ENCODE measurements at places on chromosomes 7 and 10. TPM values are rescaled to one million over a fixed set of nuclear protein-coding genes. Genes with fewer than 3 reads are reported as not detected.

PANK1 gene
- total RNA-seq = 0.69 TPM

FANK1 gene
- 0.96 TPM for total RNA-seq

H2BK1 gene
- total RNA-seq = 2.6 TPM

HKDC1 gene
- total RNA-seq = 0.80 TPM

EN2 gene
- total RNA-seq = not detected

FKBP6 gene
- not detected for total RNA-seq

TFR2 gene
- total RNA-seq = 2.6 TPM

GPR26 gene
- total RNA-seq = not detected

MMD2 gene
- not detected for total RNA-seq

FAM13C gene
- not detected for total RNA-seq

AKR1D1 gene
- not detected for total RNA-seq

ASL gene
- total RNA-seq = 18.6 TPM

DNA sequence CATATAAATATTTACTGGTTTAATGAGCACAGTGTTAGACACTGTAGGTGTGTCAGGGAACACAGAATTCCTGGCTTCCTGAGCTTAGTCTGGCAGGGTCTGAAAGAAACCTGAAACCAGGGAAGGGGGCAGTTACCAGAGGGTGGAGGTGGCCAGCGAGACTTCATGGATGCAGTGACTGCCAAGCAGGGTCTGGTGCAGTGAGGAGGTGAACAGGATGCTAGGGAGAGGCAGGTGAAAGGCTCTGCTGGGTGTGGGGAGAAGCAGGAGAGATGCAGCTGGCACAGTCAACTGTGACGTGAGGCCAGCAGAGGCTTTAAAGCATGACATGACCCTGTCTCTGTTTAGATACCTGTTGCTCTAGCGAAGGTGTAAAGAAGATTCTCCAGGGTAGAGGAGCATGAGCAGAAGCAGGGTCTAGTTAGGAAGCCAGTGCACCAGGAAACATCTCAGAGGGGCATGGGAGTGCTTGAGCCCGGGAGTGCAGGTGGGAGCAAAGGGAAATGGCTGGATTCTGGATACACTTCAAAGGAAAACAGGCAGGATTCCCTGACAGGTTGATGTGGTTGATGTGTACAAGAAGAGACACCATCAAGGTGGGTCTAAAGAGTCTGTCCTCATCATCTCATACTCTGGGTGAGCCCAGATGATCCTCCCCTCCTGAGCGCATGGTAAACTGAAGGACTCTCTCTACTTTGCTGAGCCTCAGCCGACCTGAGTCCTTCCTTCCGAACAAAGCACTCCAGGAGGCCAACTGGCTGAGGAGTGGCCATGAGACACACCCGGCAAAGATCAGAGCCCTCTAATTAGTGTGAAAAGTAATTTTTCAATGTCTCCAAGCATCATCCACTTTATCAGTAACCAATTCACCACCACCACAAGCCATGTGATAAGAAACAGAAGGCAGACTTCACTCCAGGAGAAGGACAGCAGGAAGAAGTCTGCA, 186.8 kb downstream of the COBL start:
- no peak for DNase-seq

- no peak for DNase-seq
These were observed 24.2 kb downstream of the MICALL2 start for GRCh38 chr7:1434891-1435670.

- DNase-seq = no peak
These were observed 137.3 kb downstream of the TCF7L2 start for GRCh38 chr10:113087165-113088029.

DNA sequence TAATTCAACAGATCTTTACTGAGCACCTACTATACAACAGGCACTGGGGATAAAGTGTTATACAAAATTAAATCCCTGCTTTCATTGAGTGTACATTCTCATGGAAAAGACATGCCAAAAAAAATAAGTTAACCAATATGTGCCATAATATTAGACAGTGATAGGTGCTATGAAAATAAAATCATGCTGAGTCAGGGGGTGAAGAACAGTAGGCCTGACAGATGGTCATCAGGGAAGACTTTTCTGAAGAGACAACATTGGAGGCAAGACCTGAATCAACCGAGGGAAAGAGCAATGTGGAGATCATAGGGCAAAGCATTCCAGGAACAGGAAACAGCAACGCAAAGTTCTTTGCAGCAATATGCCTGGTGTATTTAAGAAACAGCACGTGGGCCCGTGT, 135.5 kb downstream of the C1GALT1 start:
- no peak for DNase-seq

GRCh38 chr10:133465191-133465949, 11.6 kb downstream of the SCART1 start:
- no peak for DNase-seq

GRCh38 chr10:125060826-125061556, 99.4 kb downstream of the CTBP2 start:
- peak; percentile 9 for DNase-seq

GRCh38 chr7:4109481-4110110, 572.5 kb upstream of the FOXK1 start:
- no peak for DNase-seq

DNA sequence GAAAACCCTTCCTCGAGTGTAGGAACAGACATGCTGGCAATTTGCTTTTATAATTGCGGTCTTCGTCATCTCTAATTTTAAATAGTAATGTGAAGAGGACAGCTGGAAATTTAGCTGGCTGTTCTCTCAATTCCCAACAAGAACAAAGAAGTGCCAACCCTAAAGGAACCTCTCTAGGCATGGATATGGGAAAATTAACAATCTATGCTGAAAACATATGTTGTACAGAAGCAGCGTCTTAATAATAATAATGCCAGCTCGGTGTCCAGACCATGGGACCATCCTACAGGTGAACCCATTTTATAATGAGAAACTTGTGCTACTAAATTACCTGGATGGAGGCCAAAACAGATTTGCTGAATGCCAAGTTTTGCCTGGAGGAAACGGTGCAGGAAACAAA, 641.4 kb upstream of the MGMT start:
- DNase-seq = no peak

GRCh38 chr7:107989618-107990373, 13.2 kb downstream of the LAMB1 start:
- DNase-seq = no peak

GRCh38 chr10:70791386-70792039, 6.3 kb upstream of the TBATA start:
- no peak for DNase-seq

GRCh38 chr10:3468919-3469638, 296.5 kb upstream of the PITRM1 start:
- no peak for DNase-seq

DNA sequence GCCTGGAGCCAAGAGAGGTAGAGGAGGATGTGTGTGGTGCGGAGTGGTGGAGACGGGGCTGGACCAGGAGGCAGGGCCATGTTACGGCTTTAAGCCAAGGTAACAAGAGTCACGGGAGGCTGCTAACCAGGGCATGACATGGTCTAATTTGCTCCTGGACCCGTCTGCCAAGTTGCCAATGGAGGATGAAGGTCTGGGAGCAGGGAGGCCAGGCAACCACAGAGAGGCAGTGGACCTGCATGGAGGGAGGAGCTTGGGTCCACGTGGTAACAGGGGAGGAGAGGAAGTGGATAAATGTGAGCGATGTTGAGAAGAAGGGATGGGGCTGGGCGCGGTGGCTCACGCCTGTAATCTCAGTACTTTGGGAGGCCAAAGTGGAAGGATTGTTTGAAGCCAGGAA, 31.0 kb downstream of the SRRM3 start:
- DNase-seq = no peak

GRCh38 chr10:51082857-51083256, 8.6 kb downstream of the PRKG1 start:
- DNase-seq = no peak

GRCh38 chr10:51029172-51029641, 45.1 kb upstream of the PRKG1 start:
- DNase-seq = no peak

DNA sequence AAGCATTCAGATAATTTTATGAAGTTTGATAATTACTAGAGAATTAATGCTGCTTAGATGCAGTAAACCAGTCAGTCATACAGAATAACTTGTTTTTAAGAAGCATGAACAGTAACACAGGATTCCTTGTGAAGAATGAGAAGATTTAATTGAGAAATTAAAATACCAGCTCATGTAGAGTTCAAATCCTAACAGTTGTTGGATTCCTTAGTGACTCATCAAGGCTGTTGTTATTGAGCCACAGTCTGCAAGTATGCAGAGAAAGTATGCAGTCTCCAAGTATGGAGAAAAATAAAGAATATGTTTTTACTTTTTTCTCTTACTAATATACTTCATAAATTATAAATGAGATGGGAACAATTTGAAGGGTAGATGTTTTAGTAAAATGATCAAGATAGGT, 30.2 kb upstream of the CYP26C1 start:
- no peak for DNase-seq

DNA sequence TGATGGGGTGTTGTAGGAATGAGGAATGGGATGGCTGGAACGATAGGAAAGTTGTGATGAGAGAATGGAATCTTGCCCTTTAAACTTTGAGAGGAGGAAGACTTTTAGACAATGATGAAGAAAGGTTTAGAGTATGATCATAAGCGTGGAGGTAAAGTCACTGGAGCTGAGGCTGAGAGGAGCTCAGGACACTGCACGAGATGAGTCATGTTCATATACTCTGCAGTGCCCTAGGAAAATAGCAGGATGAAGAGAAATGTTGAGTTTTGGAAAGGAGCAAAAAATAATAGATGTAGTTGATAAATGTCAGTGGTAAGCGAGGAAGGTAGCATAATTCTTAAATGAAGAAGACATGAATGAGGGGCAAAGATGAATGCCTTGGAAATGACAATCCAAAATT, 28.3 kb upstream of the CUL1 start:
- no peak for DNase-seq

DNA sequence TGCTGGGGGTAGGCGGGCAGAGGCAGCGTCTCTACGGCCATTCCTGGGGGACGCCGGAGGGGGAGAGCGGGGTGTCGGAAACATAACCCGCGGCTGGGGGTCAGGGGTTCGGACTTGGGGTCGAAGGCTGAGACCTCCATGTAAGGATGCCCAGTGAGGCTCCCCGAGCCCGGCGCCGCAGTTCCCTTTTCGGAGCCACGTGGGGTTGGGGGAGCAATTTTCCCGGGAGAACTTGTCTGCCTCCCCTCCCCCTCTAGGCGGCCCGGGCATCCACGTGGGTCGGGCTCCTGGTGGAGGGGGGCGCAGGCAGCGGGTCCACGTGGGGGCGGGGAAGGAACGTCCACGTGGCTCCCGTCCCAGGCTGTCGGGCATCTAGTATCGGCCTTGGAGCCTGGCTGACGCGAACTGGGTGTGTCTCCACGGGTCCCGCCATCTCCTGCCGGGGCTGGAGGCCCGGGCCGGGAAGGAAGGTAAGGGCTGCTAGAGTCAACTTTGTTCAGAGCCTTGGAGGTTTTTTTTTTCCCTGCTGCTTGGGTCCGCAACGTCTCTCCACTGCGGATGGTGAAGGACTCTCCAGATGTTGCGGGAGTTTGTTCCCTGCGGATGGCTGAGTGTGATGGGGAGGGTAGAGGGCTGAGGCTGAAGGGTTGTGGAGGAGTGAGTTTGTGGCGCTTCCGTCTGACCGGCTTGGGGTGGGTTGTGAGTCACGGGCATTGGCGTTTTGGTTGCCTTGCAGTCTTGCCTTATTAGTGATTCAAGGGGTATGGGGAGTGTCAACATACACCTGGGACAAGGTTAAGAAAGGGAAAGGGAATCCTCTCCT, 744 bp downstream of the PPRC1 start:
- DNase-seq = no peak

- DNase-seq = peak; percentile 0
These were observed at the start of gene DGKI for GRCh38 chr7:137846827-137847567. Gene DGKI (minus strand): TSS chr7:137846974.

GRCh38 chr7:152489044-152489443, 53.2 kb upstream of the KMT2C start:
- no peak for DNase-seq

DNA sequence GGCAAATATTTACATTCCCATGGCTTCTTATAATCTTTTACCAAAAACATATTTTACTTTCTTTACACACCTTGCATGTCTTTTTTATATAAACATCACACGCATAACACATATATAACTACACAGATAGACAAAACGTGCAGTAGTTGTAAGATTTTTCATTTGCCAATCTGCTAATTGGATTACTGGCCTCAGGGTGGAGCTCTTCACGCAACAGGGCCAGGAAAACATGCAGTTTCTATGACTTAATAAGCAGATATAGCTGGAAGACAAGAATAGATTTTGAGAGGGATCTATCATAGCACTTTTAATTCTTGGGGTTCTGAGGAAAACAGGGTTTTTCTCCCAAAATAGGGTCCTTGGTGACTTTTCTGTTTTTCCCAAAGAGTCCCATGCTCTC, 12.7 kb downstream of the ACADSB start:
- DNase-seq = no peak

GRCh38 chr10:21368022-21368582, 157.4 kb downstream of the SKIDA1 start:
- no peak for DNase-seq
